ENCODE measurements at places on chromosomes 1 and 21.

DNA sequence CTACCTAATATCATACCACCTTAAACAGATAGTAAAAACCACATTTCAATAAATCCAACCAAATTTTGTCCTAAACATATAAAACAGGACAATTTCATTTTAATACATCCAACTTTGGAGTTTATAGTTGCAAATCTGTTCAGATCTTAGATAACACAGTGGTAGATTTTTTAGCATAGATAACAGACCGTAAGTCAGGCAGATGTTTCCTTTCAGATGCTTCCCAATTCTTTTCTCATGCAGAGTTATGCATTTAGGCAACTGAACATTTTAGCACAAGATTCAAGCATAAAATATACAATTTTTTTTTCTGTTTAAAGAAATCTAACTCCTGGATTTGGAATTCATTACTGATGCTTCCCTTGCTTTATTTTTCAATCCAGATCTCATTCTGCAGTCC lies 156.5 kb upstream of the ZNHIT6 start:
- DNase-seq, result no peak

DNA sequence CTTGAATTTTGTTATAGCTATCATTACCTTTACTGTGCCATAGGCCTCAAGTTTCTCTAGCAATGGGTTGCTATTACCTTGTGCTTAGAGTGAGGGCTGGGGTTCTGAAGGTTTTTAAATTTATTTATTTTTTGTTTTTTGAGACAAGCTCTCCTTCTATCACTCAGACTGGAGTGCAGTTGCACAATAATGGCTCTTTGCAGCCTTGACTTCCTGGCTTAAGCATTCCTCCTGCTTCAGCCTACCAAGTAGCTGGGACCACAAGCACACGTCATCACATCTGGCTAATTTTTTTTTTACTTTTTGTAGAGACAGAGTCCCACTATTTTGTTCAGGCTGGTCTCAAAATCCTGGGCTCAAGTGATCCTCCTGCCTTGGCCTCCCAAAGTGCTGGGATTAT lies 41.5 kb downstream of the SNX27 start:
- no peak for DNase-seq

DNA sequence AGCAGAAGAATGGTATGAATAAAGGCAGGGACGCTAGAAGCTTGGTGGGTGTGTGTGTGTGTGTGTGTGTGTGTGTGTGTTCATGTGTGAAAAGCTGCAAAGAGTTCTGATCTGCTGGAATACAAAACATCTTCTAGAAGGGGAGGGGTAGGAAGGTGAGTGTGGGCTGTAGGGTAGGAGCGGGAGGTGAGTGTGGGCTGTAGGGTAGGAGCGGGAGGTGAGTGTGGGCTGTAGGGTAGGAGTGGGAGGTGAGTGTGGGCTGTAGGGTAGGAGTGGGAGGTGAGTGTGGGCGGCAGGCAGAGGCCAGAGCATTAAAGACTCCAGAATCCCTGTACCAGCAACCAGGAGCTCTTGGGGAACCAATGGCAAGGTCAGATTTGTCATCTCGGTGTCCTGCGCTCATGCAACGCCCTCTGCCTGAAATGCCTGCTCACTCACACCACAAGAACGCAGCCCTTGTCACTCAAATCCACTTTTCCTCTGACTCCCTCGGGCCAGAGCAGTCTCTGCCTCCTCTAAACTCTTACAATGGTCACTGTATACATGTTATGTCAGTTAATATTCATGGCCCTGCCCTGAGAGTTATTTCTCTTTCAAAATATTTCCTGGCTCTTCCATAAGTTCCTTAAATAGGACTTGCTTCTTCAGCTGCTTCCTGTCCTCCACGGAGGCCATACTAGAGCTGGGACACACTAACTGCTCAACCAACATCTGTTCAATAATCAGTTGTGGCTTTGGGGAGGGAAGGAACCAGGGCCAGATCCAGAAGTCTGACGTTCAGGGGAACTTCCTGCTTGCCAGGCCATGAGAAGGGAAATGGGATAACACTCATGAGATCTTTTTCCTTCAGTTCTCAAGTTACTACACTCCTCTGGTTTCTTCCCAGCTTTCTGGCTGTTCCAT lies 53.6 kb upstream of the ZNF644 start:
- no peak for DNase-seq

DNA sequence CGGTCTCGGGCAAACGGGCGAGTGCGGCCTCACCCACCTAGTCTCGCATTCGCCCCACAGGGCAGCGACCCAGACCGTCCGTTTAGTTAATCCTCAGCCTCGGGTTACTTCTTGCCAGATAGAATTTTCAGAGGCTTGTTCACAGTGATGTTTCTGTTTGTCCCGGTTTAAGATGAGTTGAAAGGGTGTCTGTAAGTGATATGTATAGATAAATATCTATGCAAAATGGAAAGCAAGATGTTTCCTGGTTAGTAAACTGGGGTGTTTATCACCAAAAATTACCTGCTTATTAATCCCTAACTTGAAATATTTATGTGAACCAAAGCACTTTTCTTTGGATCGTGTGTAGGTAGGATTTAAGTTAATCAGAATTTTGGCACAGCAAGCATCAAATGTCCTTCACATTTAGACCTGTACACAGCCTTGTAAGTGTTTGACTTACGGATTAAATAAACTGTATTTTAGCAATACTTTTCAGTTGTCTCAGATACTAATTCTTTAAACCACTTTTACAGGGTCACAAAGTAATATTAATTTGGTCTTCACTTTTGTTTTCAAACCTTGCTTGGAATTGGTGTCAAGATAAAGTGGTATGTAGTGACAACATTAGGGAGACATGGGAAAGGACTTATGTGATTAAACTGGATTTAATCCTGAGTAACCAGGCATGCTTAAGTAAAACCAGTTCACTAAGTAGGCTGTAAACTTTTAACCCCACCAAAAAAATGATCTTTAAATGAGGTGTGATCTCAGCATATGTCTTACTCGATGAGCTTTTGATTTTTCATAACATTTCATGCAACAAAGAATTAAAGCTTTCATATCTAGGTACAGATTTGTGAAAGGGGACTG lies 914 bp downstream of the ZNF326 start:
- no peak for DNase-seq

- DNase-seq, result no peak
Measured at GRCh38 chr1:70462611-70463010, 51.5 kb downstream of the CTH start.

GRCh38 chr1:232965912-232966217 lies 15.5 kb downstream of the NTPCR start:
- DNase-seq, result no peak

DNA sequence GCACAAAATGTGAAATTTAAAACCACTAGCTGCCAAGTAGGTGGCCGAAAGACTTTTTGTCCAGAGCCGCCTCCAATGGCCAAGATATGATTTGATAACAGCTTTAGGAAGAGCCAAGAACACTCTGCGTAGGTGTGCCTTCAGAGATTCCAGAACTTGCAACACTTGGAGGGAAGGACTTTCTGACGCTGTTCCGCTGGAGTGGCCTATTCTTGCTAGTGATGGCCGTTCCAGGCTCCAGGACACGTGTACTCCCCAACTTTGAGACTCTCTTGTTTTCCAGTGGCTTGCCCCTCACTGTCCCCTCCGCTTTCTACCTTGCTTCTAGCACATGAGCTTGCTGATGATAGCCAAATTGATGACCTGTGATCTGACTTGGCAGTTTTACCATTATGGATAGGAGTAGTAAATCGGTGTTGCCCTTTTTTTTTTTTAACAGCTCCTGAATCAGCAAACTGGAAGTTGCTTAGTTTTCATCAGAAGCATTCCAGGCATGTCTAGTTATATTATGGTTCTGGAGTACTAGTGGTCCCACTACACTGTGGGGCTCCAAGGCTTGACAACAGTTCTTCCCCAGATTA lies 1.0 kb downstream of the PRDX6 start:
- DNase-seq, result no peak

GRCh38 chr1:21537932-21538630 lies 28.9 kb downstream of the ALPL start:
- no peak for DNase-seq

Measured in activated CD4-positive, alpha-beta T cell treated with anti-CD3 and anti-CD28 coated beads, Interleukin-2, amount 50 U/mL, for 16 hours (primary cell).